ENCODE measurements at places on chromosomes 6 and 20. TPM values are rescaled to one million over a fixed set of nuclear protein-coding genes. Genes with fewer than 3 reads are reported as not detected.
A peak's percentile ranks its signal among the peaks of the same experiment; 100 is the strongest.

DNA sequence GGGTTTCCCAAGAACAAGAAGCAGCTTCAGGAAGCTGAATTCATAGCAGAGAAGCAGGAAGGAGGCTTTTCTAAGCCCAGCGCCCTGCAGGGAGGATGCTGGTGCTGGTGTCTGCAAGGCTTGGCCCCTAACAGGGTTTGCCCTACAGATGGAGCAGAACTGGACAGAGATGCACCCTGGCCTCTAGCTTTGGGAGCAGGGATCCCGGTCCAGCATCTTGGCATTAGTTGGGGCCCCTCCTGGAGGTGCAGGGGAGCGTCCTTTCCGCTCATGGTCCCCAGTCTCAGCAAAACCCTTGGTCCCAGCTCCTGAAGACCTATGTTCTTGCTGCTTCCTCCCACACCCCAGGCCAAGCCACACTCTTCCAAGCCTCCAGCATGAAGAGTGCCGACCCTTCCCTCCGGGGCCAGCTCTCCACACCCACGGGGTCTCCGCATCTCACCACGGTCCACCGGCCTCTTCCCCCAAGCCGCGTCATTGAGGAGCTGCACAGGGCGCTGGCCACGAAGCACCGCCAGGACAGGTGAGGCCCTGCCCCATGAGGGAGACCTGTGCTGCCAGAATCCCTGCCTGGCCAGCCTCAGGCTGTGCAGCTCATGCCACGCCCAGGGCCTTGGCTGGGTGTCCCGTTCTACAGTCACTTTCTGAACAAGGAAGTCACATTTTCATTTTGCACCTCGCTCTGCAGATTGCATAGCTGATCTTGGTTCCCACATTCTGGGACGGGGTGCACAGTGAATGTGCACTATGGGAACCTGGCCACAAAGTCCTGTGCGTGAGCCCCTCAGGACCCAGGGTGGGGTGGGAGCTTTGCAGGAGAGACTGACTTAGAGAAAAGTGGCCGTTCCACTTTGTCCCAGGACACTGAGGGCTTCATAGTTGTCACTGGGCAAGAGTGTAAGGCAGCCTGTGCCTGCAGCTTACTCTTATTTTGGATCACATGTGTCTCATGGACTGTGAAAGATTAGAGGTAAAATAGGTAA, 160.2 kb downstream of the SYCP2 start:
- no peak overlapping the region for H3K4me3 ChIP-seq
- H3K27me3 ChIP-seq, result no peaks in the 10 kb centered on the region
- H3K4me1 ChIP-seq, result no peaks in the 10 kb centered on the region
- no peak overlapping the region for H3K27ac ChIP-seq

DNA sequence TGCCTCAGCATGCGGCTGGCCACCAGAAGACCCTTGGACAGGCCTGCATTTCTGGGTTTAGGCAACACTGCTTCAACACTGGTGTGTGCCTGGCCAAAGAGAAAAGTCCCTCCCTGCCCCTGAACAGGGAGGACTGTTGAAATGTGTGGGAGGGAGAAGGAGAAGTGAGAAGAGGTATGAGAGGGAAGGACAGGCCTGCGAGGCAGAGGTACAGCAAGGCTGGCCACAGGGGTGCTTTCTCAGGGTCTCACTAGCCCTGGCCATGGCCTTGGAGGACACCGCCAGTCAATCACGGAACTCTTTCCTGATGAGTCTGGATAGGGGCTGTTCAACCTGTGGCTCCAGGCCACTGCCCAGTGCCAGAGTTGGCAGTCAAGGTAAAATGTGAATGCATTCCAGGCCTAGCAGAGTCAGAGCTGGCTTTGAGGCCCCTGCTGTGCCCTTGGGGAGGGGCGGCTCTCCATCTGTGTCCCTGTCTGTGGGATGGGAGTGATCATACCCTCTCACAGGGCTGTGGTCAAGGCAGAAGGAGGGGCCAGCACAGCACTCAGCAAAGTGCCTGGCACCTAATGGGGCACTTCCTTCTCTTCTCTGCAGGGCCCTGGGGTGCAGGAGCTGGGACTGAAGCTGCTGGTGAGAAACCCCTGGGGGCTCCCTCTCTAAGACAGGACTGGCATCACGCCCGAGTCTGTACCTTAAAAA, 43.2 kb upstream of the CDH22 start:
- no peaks in the 10 kb centered on the region for H3K27me3 ChIP-seq
- no peak overlapping the region for H3K27ac ChIP-seq
- no peak for DNase-seq
- H3K4me1 ChIP-seq, result no peaks in the 10 kb centered on the region

Gene VEGFA
- 0.22 TPM for total RNA-seq

GRCh38 chr6:79605968-79606764, 25.0 kb upstream of the SH3BGRL2 start:
- no peaks in the 10 kb centered on the region for H3K4me1 ChIP-seq
- H3K36me3 ChIP-seq, result no peaks in the 10 kb centered on the region
- H3K4me3 ChIP-seq, result no peak overlapping the region
- DNase-seq, result no peak

Gene PERP
- total RNA-seq, result 2.3 TPM

Gene GGT7
- 20.9 TPM for total RNA-seq

GRCh38 chr6:71444222-71444621, 155.6 kb downstream of the OGFRL1 start:
- no peak overlapping the region for H3K4me3 ChIP-seq
- no peak for DNase-seq
- no peaks in the 10 kb centered on the region for H3K4me1 ChIP-seq
- H3K27me3 ChIP-seq, result no peaks in the 10 kb centered on the region
- H3K36me3 ChIP-seq, result no peaks in the 10 kb centered on the region

DNA sequence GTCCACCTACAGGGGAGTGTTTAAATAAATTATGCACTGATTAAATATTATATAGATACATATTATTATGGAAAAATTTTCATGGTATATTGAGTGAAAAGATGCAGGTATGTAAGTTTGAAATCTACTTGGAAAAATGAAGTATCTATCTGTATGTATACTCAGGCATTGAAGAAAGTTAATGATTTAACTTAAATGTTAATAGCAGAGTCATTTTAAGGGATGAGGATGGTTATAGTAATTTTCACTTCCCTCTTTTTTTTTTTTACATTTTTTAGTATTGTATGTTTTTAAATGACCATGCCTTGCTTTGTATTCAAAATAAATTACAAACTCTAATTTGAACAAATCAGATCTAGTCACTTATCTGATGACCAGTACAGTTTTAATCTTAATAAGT, 43.2 kb upstream of the NOTCH4 start:
- H3K27ac ChIP-seq, result no peak overlapping the region
- H3K27me3 ChIP-seq, result peaks cover 5% of the 10 kb centered on the region
- H3K4me3 ChIP-seq, result no peak overlapping the region
- no peak for DNase-seq
- no peaks in the 10 kb centered on the region for H3K36me3 ChIP-seq

Gene CNKSR3
- 0.25 TPM for total RNA-seq

DNA sequence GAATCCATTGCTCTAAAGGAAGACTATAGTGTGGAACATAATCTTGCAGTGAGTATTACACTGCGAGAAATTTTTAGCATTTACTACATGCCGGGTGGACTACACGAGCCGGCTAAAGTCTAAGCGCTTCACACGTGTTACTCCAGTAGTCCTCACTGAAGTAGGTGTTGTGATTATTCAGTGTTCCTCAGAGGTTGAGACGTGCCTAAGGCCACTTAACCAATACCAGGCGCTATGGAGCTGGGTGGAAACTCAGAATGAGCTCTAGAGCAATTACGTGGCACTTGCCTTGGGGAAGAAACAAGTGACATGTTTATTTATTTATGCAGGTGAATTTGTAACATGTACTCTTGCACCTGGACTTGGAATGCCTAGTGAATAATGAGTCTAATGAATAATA, 46.4 kb downstream of the SASH1 start:
- no peaks in the 10 kb centered on the region for H3K27me3 ChIP-seq
- H3K4me1 ChIP-seq, result no peaks in the 10 kb centered on the region

GRCh38 chr20:5967469-5967868, 17.0 kb downstream of the MCM8 start:
- H3K27ac ChIP-seq, result no peak overlapping the region
- no peaks in the 10 kb centered on the region for H3K27me3 ChIP-seq
- H3K4me1 ChIP-seq, result no peaks in the 10 kb centered on the region
- H3K36me3 ChIP-seq, result peaks cover 31% of the 10 kb centered on the region

DNA sequence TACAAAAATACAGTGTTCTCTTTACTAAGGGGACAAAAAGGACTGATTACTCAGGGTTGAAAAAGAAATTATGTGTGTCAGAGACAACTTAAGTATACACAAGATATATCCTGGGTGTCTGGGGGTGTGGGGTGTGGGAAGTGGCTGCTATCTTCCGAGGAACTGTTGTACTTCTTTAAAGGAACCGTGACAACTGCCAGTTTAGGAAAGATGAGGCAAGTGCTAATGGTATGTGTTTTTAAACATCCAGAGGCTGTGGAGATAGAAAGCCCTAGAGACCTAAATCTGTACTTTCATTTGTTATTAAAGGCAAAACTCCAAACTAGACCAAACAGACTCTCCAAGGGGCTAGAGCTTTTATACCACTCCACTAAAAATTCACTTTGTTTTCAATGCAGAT, 95.6 kb downstream of the SNAP25 start:
- DNase-seq, result no peak
- H3K4me1 ChIP-seq, result no peaks in the 10 kb centered on the region
- H3K4me3 ChIP-seq, result no peak overlapping the region
- H3K36me3 ChIP-seq, result no peaks in the 10 kb centered on the region

Gene KCNS1
- not detected for total RNA-seq

Gene CYP24A1
- 0.72 TPM for total RNA-seq

DNA sequence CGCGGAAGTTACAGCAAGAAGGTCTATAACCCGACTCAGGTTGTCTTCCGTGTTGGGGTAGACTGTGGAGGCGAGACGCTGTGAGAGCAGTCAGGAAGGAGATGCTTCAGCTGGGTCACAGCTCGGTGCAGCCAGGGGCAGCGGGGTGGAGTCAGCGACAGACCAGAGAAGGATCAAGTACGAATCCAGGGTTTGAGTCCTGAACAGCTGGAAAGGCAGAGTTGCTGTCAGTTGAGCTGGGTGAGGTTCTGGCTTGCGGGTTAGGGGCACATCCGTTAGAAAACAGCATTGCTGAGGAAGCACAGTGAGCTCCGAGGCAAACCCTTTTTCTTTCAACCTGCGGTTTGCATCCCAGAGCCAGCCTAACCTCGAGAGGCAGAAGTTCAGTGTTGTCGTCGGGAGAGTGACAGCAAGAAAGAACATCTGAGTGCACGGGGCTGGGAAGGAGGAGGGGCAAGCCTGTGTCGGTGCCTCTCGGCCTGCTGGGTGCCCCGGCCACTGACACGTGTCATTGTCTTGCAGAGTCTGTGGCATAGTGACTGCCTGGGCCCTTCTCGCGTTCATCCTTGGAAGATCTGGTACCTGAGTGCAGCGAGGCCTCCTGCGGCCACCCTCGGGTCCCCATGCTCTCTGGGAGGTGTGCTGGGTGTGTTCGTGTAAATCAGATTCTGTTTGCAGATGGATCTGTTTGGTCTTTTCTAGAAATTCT, 20.0 kb downstream of the PNLDC1 start:
- H3K4me3 ChIP-seq, result peak overlapping the region; percentile 70
- H3K27me3 ChIP-seq, result no peaks in the 10 kb centered on the region
- H3K36me3 ChIP-seq, result no peaks in the 10 kb centered on the region
- H3K4me1 ChIP-seq, result peaks cover 12% of the 10 kb centered on the region
- no peak overlapping the region for H3K27ac ChIP-seq
- peak; percentile 62 for DNase-seq

DNA sequence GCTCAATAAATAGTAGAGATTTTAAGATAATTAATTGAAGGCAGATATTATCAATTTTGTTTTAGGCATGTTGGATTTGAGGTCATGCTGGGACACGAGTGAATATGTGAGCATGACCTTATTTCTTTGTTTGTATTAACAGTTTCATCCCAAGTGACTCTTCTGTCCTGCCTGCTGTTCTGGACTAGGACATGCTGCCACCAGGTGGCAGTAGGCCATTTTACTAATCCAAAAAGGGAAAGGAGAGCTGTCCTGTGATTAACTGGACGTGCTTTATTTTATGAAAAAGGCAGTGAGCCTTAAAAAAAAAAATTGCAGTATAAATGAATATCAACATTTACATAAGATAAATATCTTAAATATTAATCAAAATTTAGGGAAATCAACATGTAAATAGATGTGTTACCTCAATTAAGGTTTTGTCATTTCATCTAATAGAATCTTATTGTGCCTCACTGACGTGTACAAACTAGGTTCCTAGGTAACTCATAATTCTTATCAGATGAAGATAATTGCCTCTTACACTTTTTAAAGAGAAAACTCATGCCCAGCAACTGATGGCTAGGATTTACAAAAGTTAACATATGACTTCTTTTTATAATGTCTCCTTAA, 49.8 kb downstream of the FRK start:
- no peak overlapping the region for H3K27ac ChIP-seq
- no peaks in the 10 kb centered on the region for H3K4me1 ChIP-seq
- H3K27me3 ChIP-seq, result peaks cover 4% of the 10 kb centered on the region
- H3K36me3 ChIP-seq, result no peaks in the 10 kb centered on the region
- H3K4me3 ChIP-seq, result no peak overlapping the region

Gene GJA10
- total RNA-seq, result not detected

GRCh38 chr6:150638267-150638666, 38.6 kb downstream of the PLEKHG1 start:
- H3K4me3 ChIP-seq, result no peak overlapping the region
- H3K4me1 ChIP-seq, result peaks cover 10% of the 10 kb centered on the region
- H3K36me3 ChIP-seq, result no peaks in the 10 kb centered on the region
- no peak overlapping the region for H3K27ac ChIP-seq

- no peaks in the 10 kb centered on the region for H3K27me3 ChIP-seq
- no peaks in the 10 kb centered on the region for H3K36me3 ChIP-seq
- no peak overlapping the region for H3K4me3 ChIP-seq
- no peak overlapping the region for H3K27ac ChIP-seq
- peaks cover 11% of the 10 kb centered on the region for H3K4me1 ChIP-seq
- DNase-seq, result no peak
Observed at GRCh38 chr6:13523826-13524622, 36.6 kb upstream of the GFOD1 start.

DNA sequence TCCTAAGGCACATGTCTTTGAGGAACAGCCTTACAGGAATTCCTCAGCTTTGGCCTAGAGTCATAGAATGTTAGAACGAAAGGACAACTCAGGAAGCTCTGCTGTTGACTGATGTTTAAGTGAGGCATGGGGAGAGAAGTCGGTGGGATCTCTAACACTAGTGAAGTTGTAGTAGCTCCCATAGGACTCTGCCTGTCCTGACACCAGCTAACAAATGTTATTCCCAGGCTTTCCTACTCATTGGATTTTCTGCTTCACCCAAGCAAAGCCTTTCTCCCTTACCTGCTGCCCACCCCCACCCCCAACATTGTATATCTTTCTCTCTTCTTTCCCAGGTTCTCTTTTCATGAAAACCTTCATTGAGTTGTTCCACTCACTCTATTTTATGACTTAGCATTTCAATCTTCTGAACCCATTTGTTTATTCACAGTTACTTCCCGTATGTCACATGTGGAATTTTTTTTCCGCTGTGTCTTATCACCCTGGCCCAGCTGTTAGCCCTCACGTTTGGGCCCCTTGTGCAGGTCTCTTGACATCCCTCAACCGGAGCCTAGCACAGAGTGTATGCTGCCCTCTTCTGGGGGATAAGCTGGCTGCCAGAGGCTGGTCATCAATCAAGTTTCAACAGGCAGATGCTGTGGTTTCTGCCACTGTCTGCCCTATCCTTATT, 39.2 kb upstream of the RNF8 start:
- H3K4me3 ChIP-seq, result no peak overlapping the region
- H3K27me3 ChIP-seq, result no peaks in the 10 kb centered on the region
- H3K4me1 ChIP-seq, result no peaks in the 10 kb centered on the region
- H3K36me3 ChIP-seq, result peaks cover 64% of the 10 kb centered on the region

Measured in CD4-positive, CD25-positive, alpha-beta regulatory T cell (primary cell).